ENCODE measurements at places on chromosomes 11 and 22. TPM values are rescaled to one million over a fixed set of nuclear protein-coding genes. Genes with fewer than 3 reads are reported as not detected.

- no peak for DNase-seq
These were observed 6.5 kb downstream of the TMEM258 start for GRCh38 chr11:61785837-61786402.

- DNase-seq = no peak
These were observed 19.7 kb upstream of the APOL3 start for GRCh38 chr22:36180038-36180880.

GRCh38 chr11:8812438-8812837 lies 98.6 kb upstream of the AKIP1 start:
- DNase-seq = no peak

Gene PRR33
- 0.07 TPM for polyA plus RNA-seq

Gene PHOX2A
- not detected for polyA plus RNA-seq

DNA sequence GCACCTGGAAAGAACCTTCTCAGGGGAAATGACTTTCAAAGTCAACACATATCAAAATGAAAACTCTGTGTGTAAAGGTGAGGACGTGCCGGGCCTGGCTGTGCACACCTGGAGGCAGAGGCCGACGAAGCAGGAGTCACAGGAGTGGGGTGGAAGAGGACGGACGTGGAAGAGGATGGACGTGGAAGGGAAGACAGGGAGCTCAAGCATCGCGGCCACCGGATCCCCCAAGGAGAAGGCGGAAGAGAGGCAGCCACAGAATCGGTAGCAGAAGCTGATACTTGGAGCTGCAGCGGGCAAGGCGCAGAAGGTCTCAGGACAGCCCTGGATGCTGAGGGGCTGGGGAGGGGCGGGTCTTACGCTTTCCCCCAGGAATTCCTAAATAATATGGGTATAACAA lies 519.8 kb downstream of the BRD1 start:
- no peak for DNase-seq

- no peak for DNase-seq
These were observed 115.4 kb downstream of the KIAA1671 start for GRCh38 chr22:25067851-25068421.

Gene HTR3A
- 0.13 TPM for polyA plus RNA-seq

GRCh38 chr22:23970201-23970641 lies 3.5 kb downstream of the DDTL start:
- no peak for DNase-seq

- DNase-seq = no peak
These were observed 31.7 kb downstream of the FLRT1 start for GRCh38 chr11:64067230-64067993.

- no peak for DNase-seq
These were observed 400.7 kb downstream of the TMEM135 start for GRCh38 chr11:87438416-87438815.

DNA sequence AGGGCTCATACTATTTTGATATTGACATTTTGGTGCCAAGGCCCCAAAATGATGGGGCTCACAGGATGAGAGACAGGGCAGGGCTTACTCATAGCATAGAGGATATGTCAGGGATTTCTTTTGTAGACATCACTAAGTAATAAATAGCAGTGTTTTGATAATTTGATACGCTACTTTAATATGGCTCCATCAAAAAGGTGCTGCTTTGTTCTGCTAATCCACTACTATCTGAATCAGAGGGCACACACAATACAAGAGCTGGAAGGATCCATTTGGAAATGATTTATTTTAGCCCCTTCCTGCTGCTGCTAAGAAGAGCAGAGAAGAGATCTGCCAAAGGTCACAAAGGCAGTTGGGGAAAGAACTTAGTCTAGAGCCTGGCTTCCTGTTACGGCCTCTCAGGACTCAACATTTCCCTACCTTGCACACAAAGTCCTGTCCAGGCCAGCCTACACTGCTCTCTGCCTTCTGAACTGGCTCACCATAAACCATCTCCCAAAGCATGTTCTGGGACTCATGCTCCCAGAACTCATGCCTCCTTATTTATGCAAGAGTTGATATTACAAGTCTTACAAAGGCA lies 261.3 kb upstream of the ARHGAP20 start:
- DNase-seq = no peak

Gene WNT11
- 11.7 TPM for polyA plus RNA-seq

All from right renal cortex interstitium (tissue), 3 donors.